ENCODE measurements at places on chromosomes 13 and 19.

- DNase-seq: no peak
These were observed 158.8 kb downstream of the KDM4B start for GRCh38 chr19:5127717-5128116.

GRCh38 chr13:29999492-30000369, 149.3 kb upstream of the UBL3 start:
- no peak for DNase-seq

GRCh38 chr19:47758443-47758804, 13.1 kb downstream of the NOP53 start:
- DNase-seq: no peak

DNA sequence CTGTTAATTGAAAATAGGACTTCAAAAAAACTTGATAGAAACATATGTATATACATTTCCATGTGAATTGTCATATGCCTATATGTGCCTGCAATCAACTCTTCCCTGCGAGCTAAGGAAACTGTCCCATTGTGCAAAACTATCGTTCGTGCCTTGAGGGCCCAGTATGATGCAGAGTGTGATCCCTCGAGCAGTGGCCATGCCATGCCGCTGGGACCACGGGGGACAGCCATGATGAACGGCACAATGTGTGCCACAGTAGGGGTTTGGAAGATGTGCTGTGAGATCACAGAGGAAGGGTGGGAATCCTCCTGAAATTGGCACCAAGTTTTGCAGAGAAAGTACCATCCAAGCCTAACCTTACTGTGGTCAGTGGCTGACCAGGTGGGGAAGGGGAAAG, 118.1 kb upstream of the SOX1 start:
- no peak for DNase-seq

- peak; percentile 49 for DNase-seq
These were observed 5.9 kb upstream of the EHD2 start for GRCh38 chr19:47707135-47707925.

DNA sequence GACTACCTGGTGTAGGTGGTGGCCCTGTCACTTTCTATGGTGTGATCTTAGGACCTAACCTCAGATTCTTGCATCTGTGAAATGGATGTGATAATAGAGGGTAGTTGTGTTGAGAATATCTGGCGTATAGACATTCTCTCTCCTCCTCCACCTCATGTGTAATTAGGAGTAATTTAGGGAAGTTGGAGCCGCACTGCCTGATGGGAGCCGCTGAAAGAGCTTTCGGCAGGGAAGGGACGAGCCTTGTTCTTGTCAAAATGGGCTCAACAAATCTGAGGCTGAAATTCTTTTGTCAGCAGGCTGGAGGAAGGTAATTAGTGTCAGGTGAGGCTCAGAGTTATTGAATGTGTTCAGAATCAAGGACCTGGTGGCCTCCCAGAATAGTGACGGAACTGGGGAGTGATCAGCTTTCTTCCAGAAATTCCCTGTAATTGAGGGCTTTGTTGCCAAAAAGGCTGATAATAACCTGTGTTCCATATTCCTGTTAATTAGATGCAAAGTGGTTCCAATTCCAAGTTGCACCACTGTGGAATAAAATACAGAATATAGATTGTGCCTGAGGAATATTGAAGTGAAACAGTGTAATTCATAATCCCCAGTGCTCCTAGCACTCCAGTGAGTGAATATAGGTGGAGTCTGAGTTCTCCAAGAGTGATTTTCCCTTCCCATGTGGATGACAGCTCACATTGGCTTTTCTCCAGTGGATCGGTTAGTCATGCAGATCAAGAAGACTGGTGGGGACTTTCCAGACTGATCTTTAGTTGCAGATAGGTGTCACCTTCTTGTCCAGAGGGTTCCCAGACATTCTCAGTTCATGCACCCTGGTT, 47.5 kb downstream of the SPATA13 start:
- DNase-seq: no peak

- DNase-seq: no peak
These were observed 256.1 kb upstream of the OBI1 start for GRCh38 chr13:78915015-78915414.

- DNase-seq: peak; percentile 44
These were observed 1.5 kb upstream of the MYO1F start for GRCh38 chr19:8578642-8579265.

DNA sequence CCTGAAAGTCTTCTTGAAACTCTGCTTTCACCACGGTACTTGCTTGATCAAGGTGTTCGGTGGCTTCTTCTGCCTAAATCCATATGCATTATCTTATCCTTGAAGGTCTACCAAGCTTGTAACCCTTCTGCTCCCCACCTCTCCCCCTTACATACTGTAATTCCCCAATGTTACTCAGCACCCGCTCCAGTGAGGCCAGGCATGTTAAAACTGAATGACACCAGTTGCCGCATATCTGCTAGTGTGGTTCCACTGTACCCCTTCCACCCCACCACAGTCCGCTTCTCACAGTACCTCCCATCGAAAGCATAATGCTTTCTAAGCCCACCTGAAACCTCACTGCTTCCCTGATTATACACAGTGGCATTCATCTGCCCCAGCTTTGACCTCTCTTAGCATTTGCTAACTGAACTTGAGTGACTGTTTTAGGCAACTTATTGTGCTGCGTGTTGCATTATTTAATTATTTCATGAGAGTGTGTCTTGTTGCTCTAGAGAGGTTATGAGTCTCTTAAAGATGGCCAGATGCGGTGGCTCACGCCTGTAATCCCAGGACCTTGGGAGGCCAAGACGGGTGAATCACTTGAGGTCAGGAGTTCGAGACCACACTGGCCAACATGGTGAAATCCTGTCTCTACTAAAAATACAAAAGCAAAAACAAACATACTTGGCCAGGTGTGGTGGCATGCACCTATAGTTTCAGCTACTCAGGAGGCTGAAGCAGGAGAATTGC, 87.6 kb upstream of the MBNL2 start:
- no peak for DNase-seq

DNA sequence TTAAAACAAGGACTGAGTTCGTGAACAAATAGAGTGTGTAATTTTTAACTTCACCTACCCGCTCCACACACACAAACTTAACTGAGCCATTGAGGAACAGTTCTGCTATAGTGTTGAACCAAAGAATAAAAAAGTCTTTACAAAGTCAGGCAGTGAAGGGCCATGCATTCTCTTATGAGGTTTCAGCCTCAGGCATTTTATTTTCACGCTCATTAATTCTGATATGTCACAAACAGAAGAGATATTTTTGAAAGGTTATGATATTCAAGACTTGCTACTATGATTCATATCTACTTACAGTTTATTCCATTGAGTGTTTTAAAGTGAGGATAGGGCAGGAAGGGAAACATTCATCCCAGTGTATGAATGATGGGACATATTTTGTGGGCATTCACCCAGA, 282.2 kb downstream of the SLITRK5 start:
- DNase-seq: no peak

DNA sequence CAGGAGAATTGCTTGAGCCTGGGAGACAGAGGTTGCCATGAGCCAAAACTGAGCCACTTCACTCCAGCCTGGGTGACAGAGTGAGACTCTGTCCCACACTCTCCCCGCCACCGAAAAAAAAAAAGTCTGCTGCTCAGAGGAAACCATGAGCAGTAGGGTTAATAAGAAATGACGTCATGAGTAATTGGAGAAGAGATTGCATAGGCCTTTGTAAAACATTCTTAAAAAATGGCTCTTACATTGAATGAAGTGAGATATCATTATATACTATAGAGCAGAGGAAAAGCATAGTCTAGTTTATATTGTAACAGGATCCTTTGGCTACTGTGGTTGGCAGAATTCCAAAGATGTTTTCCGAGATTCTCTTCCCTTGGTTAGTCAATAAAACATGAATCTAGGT, 228.2 kb downstream of the PCDH20 start:
- no peak for DNase-seq

DNA sequence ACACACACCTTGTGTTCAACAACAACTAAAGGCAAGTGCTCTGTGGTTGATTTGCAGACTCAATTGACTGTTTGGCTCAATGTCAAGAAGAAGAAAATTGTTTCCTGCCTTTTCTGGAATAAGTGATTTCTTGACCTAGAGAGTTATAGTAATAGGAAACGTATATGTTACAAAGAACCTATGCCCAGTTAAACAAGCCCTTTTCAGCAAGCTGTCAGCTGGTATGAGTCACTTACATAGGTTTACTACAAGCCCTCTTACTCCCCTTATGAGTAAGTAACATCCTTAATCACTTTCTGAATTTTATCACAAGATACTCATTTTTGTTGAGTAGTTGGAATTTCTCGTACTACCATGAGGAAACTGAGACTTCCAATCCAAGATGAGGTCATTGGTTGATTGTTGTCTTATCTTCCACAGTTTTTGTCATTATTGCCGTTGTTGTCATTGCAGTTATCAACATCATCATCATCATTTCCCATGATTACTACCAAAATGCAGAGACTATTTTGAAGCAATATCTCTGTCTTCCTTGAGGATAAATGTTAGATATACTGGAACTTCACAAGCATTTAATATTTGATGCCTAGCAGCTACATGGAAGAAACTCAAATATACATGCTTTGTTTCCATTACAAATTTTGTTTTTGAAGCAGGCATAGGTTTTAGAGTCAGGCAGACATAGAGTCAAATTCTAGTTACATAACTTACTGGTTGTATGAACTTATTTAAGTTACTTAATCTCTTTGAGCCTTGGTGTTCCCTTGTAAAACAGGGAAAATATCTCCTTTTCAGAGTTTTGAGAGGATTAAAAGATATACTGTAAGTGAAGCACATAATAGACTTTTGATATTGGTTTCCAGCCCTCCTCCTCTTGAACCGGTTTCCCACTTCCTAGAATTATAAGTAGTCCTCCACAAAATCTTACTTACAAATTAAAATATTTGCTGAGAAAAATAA, 106.0 kb downstream of the RAP2A start:
- DNase-seq: no peak

DNA sequence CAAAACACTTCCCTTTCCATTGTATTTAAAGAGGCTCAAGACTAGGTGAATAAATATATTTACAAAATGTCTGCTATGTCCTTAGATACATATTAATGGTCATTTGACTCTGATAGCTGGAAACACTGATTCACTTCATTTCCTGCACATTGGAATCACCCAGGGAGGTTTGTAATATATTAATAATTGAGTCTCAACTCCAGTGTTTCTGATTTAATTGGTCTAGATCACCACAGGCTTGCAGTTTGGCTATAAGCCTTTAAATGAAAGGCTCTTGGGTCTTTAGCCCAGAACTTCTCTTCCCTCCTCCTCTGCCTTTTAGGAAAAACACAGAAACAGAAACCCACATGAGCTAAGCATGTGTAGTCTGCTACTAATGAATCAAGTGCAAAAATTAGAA, 378.0 kb downstream of the TBC1D4 start:
- DNase-seq: no peak

GRCh38 chr13:69585656-69586055, 522.0 kb upstream of the ATXN8OS start:
- no peak for DNase-seq

- no peak for DNase-seq
These were observed 105.9 kb downstream of the SIPA1L3 start for GRCh38 chr19:38012944-38013343.

GRCh38 chr13:37385248-37385647, 213.3 kb downstream of the POSTN start:
- no peak for DNase-seq

DNA sequence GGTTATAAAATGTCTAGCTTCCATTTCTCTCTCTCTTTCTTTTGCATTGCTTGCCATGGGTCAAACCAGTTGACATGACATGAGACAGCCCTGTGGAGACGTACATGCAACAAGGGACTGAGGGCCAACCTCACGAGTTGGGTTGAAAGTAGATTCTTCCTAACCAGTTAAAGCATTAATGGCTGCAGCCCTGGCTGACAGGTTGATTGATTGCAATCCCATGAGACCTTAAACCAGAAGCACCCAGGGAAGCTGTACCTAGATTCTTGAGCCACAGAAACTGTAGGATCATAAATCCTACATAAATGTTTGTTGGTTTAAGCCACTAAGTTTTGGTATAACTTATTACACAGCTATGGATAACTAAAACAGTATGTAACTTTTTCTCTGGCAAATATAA, 373.8 kb downstream of the DACH1 start:
- DNase-seq: no peak

- DNase-seq: no peak
These were observed 150.1 kb downstream of the CACNA1A start for GRCh38 chr19:13356185-13356584.

GRCh38 chr13:78650717-78651083, 8.3 kb downstream of the OBI1 start:
- no peak for DNase-seq

- DNase-seq: no peak
These were observed 495.5 kb downstream of the FOXO1 start for GRCh38 chr13:40170982-40171381.

GRCh38 chr13:50129706-50130122, 114.5 kb downstream of the KCNRG start:
- DNase-seq: no peak

GRCh38 chr19:10106100-10106936, at the start of gene PPAN:
TSS of gene PPAN (plus strand) at chr19:10106362. CDS start at chr19:10106395, 33 bp downstream.
- DNase-seq: peak; percentile 92

- no peak for DNase-seq
These were observed 46.4 kb downstream of the PSG3 start for GRCh38 chr19:42693760-42694350.

DNA sequence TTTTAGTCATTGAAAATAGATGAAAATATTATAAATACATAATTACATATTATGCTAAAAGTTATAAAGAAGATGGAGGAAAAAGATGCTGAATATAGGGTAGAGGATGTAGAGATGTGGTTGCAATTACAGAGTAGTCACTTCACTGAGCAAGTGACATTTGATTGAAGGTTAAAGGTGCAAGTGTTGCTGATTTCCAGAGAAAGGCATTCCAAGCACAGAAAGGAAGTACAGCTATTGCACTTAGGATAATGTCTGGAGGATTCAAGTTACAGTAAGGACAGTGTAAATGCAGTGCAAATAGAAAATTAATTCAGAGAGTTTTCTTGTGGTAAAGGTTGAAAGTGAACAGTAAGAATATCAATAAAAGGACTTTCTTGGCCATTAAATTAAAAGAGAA, 1721.8 kb downstream of the PCDH9 start:
- no peak for DNase-seq

- DNase-seq: no peak
These were observed 65.9 kb upstream of the MCF2L start for GRCh38 chr13:112903071-112903577.

GRCh38 chr19:29266603-29267002, 53.7 kb upstream of the UQCRFS1 start:
- no peak for DNase-seq

DNA sequence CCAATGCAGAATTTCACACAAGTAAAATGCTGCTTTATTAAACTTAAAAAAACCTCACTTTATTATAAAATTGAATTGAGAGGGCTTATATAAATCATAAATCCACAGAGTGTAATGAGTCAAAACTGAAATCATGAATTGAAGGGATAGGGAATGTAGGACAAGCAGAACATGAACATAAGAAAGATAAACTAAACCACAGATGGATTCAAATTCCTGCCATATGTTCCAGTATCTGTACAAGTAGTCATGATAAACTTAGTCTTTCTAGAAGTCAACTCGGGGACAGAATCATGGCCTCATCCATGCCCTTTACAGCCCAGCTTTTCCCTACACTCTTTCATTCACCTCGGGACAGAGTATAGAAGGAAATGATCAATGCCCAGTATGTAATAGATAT, 16.6 kb downstream of the LMO7 start:
- DNase-seq: no peak
